Fibroblast of skin of left biceps (primary cell): ENCODE measurements at places on chromosomes 3 and 15.

DNA sequence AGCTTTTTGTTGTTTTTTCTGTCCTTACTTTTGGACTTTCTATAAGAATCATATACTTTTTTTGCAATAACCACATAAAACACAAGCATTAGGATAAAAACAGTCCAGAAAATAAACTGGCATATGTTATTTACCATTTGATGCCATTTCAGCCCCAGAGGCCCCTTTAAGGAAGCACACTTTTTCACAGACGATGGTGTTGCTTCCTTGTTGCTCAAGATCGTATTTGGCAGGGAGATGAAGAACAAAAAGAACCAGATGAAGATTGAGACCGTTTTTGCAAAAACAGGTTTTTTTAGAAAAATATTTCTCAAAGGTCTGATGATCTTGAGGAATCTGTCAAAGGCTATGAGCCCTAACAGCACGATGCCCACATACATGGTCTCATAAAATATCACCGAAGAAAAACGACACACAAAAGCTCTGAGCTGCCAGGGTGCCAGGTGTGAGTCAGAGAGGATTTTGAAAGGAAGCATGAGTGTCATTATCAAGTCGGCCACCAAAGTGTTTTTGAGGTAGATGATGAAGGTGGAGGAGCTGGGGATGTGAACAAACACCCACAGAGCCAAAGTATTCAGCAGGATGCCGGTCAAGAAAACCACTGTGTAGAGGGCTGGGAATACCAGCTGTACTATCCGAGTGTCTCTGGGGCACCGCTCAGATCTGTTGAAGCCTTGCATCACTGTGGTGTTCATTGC, 902 bp downstream of the P2RY13 start:
- DNase-seq, result no peak

DNA sequence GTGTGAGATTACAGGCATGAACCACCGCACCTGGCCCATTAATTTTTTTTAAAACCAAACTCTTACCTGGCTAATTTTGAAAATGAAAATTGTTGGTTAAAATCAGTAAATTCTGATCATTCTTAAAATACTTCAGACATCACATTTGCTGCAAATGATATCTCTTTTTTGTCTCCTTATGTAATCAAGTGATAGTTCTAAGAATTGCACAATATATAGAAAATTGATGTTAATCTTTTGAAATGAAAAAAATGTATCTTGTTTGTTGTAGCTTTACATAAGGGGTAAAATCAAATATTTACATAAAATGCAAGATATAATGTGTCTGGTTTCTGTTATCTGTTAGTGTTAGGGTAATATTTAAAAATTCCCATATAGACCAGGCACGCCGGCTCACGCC, 5.0 kb downstream of the GTPBP8 start:
- no peak for DNase-seq

- no peak for DNase-seq
These were observed 54.5 kb downstream of the ATR start for GRCh38 chr3:142523921-142524566.

- DNase-seq, result no peak
These were observed 65.8 kb downstream of the PEAK1 start for GRCh38 chr15:77354063-77354462.

- DNase-seq, result no peak
These were observed 61.5 kb downstream of the LRRC49 start for GRCh38 chr15:70954171-70954570.
